ENCODE measurements at places on chromosomes 6 and 20. TPM values are rescaled to one million over a fixed set of nuclear protein-coding genes. Genes with fewer than 3 reads are reported as not detected.

TCF21 gene
- total RNA-seq: not detected

WFDC10B gene
- total RNA-seq: not detected

- DNase-seq: no peak
Measured at GRCh38 chr6:166848979-166849748, 107.2 kb downstream of the RNASET2 start.

DNA sequence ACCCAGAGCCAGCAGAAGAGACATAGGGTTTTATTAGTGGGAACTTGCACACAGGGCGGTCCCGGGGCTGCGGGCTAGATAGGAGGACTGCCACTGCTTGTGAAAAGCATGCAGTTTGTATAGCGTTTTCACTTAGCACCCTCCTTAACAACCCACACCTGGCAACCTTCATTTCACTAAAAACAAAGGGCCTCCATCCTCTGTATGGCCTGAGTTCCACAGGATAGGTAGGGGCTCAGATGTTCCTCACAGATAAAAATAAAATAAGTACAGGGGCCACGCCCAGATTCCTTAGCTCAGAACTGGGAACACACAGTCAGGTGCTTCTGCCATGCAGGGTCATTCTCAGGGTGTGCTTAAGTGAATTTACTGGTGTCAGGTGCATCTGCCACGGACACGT, 39.8 kb downstream of the GPR6 start:
- DNase-seq: no peak
